ENCODE measurements at places on chromosomes 6 and 20. TPM values are rescaled to one million over a fixed set of nuclear protein-coding genes. Genes with fewer than 3 reads are reported as not detected.

GRCh38 chr6:85966828-85967227 is 324.1 kb upstream of the SYNCRIP start:
- DNase-seq: peak; percentile 46

GRCh38 chr6:24960991-24961475 is 25.3 kb upstream of the RIPOR2 start:
- no peak for DNase-seq

DNA sequence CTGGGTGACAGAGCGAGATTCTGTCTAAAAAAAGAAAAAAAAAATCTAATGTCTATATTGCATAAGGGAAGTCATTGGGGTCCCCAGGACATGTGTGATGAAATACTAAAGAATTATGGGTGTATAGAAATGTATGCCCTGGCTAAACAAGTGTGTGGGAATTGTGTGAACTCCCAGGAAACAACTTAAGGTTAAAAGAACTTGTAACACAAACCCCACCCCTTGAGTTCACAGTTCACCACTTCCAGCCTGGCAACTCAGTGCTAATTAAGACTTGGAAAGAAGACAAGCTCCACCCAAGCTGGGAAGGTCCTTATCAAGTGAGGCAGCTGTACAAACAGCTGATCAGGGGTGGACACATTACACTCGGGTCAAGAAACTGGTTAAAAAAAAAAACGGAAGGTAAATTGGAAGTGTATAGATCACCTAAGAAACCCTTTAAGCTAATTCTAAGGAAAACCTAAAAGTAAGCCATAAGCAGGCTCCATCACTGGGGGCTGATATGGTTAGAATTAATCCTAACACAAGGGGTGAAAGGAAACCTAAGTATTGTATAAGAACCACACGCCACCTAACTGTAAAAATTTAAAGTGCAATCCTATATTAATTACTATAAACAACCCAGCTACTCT is 25.2 kb downstream of the HLA-A start:
- no peak for DNase-seq

C6orf163 gene
- polyA plus RNA-seq: 8.6 TPM

PSORS1C2 gene
- not detected for polyA plus RNA-seq

Data from left lung (tissue), 14 donors.